ENCODE measurements at places on chromosomes 5 and 9. TPM values are rescaled to one million over a fixed set of nuclear protein-coding genes. Genes with fewer than 3 reads are reported as not detected.

ORM2 gene
- not detected for polyA plus RNA-seq

DNA sequence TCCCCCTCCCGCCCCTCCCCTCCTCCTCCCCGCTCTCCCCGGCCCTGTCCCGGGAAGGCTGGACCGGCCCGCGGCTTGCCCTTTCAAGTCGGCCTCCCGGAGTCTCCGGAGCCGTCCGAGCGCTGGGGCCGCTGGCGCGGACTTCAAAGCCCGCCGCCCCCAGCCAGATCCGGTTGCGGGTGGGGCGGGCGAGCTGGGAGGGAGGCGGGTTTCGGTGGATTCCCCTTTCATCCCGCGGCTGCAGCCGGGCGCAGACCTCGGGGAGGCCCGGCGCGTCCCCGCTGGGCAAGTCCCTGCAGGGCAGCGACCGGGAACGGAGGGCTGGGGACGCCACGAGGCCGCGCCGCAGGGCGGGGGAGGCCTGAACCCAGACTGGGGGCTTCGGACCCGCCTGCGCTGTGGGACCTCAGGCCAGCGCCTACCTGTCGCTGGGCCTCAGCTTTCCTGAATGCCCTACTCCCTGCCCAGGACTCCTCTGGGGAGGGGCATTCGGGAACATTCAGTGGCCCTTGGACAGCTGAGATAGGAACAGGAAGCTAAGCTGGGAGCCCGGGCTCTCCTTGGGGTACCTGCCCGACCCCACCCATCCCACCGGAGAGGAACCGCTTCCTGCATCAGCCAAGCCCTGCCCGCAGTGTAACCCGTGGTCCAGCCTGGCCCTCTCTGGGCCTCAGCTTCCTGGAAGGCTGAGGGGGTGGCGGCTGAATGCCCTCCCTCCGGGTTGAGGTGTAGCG lies 23.4 kb downstream of the C9orf50 start:
- no peaks in the 10 kb centered on the region for H3K36me3 ChIP-seq
- H3K27ac ChIP-seq, result peak overlapping the region; percentile 42
- H3K27me3 ChIP-seq, result no peaks in the 10 kb centered on the region
- DNase-seq, result peak; percentile 54

DNA sequence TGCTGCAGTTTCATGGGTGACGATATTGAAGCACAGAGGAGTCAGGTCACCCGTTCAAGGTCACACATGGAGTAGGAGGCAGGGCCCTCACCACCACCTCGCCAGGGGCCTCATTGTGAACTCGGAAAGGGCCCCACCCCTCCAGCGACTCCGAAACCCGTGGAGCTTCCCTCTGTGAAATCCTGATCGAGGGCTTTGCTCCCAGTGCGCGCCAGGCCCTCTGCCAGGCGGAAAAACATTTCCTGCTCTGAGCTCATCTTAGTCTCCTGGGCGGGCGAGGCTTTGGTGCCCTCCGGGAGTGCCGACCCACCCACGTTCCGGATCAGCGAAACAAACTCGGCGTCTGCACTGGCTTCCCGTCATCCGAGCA lies 75.0 kb upstream of the FCN1 start:
- no peaks in the 10 kb centered on the region for H3K4me1 ChIP-seq
- H3K27me3 ChIP-seq, result no peaks in the 10 kb centered on the region
- H3K27ac ChIP-seq, result no peak overlapping the region
- no peak overlapping the region for H3K4me3 ChIP-seq

DNA sequence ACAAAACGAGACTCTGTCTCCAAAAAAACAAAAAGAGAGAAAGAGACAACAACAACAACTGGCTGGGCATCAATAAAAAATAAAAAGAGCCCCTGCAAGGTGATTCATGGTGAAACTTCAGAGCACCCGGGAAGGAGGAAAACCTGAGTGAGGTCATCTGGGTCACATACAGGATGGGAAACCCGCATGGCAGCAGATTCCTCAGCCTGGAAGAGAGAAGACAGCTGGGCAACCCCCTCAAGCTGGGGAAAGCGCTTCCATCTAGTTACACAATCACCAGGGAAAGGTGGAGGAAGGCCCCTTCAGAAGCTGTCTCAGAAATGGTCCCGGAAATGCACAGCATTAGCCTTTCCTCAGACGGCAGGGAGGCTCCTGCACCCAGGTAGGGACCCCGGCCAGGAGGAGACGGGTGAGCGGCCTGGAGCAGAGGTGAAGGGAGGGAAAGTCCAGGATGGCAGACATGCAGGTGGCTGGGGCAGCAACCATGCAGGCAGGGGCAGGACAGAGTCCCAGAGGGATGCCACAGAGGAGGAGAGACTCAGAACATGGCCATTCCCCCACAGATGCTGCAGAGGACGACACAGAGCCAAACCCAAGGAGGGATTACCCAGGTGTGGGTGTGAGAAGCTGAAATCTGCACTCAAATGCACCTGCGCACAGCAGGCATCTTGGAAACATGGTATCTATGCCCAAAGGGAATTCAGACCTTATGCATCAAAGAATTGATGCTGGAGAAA lies 29.4 kb downstream of the CAMSAP1 start:
- H3K27ac ChIP-seq, result no peak overlapping the region
- DNase-seq, result no peak
- no peak overlapping the region for H3K4me3 ChIP-seq
- H3K4me1 ChIP-seq, result no peaks in the 10 kb centered on the region

Data from large intestine (tissue), 12 donors.